ENCODE measurements at places on chromosomes 3 and 15.
A peak's percentile ranks its signal among the peaks of the same experiment; 100 is the strongest.

- no peak for DNase-seq
These were observed 788.5 kb downstream of the MCTP2 start for GRCh38 chr15:95019907-95020306.

DNA sequence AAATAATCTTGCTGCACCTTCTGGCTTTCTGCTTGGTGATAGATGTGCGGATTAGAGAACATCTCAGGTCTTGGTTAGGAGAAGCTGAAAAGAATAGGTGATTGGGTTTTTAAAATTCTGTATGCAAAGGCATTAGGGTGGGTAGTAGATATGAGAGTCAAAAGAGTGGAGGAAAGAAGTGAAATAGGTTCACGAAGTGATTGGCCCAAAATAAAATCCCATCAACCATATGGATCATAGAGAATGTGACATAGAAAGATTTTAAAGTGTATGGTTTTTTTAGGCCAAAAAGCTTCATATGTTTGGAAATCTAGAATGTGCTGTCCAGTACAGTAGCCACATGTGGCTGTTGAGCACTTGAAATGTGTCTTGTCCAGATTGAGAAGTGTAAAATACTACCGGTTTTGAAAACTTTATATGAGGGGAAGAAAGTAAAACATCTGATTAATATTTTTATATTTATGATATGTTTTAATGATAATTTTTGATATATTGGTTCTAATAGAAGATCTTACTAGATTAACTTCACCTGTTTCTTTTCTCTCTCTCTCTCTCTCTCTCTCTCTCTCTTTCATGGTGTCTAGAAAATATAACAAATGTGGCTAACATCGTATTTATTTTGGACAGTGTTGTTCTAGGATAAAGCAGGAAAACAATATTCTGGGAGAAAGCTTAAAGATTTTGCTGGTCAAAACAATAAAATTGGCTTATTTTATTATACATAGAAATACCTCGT, 2.9 kb downstream of the MBNL1 start:
- no peak for DNase-seq

DNA sequence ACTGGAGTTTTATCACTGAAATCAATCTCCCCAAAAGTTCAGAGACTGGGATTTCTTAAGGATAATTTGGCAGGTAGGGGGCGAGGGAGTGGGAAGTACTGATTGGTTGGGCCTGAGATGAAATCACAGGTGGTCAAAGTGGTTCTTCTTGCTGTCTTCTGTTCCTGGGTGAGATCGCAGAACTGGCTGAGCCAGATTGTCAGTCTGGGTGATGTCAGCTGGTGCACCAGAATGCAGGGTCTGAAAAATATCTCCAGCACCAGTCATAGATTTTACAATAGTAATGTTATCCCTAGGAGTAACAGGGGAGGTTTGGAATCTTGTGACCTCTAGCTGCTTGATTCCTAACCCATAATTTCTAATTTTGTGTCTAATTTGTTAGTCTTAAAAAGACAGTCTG, 86.7 kb upstream of the SLC25A36 start:
- DNase-seq: no peak

DNA sequence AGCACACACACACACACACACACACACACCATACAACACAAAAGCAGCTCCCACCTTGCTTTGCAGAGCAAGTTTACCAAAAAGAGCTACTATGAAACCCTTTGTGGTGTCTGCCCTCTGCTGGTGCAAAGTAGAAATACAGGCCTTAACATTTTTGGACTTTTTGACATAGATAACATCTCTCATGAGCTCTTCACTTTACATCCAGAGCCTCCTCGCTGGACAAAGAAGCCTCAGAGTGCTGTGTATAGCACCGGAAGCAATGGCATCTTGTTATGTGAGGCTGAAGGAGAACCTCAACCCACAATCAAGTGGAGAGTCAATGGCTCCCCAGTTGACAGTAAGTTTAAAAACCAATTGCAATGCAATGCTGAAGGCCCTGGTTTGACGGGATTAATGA, 157.9 kb downstream of the CHL1 start:
- DNase-seq: peak; percentile 23

DNA sequence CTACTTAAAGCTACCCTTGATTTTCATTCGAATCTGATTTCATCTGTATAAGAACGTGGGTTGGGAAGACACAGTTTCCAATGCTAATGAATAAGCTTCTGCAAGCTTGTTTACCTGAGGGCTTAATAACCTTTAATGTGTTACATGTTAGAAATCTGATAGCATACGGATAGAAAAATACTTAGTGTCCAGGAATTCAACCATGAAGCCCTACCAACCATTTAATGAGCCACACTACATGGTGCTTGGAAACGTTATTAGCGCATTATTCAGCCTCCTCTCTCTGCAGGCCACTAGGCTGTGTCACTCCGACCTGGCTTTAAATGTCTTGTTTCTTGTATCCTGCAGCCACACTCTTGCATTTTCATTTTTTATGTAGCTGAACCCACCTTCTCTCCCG, 1.6 kb downstream of the FAM81A start:
- no peak for DNase-seq

GRCh38 chr3:32438596-32439344, 47.1 kb downstream of the CMTM7 start:
- no peak for DNase-seq

DNA sequence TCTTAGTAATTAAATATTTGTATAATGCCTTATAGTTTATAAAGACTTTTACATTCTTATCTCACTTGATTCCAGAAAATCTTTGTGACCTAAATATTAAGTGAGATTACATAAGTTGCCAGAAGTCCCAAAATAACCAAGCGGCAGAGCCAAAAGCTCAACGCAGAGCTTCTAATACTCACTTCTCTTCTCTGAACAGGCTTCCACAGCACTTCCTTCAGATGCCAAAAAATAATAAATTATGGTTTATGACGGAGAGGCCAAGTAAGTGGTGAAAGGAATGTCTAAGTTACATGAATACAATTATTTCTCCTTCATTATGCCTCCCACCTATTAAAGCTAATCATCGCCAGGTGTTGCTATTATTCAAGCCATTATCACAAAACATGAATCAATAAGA, 110.3 kb downstream of the GBE1 start:
- DNase-seq: no peak

DNA sequence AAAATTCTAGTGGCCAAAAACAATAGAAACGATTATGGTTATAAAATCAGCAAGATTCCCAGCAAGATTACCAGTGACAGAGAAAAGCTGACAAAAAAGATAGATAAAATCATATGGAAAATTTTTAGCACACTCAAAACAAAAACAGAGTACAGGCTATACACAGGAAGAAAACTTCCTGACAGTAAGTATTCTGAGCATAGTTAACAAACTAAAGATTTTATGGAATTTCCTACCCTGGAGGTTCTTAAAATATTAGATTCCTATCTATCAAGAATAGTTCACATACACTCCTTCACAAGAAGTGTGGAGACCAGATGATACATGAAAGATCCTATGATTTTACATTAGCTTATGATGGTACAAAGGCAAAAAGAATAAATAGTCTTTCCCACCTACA, 50.8 kb downstream of the ZNF148 start:
- no peak for DNase-seq

DNA sequence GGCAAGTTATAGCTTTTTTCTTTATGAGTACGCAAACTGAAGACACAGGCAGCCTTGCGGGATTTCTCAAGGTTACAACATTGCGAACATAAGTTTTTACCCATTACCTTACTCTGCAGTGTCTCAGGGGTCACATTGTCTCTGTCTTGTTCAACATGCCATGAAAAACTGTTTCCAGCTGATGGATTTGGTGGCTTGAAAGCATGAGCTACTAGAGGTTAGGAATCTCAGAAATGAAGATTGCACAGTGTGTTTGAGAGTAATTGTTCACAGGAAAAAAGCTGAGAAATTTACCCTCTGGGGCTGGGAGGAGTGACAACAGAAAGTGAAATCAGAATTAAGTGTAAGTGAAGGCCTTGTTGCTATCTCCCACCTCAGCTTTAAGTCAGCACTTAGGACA, 568.6 kb downstream of the TAFA4 start:
- DNase-seq: no peak

DNA sequence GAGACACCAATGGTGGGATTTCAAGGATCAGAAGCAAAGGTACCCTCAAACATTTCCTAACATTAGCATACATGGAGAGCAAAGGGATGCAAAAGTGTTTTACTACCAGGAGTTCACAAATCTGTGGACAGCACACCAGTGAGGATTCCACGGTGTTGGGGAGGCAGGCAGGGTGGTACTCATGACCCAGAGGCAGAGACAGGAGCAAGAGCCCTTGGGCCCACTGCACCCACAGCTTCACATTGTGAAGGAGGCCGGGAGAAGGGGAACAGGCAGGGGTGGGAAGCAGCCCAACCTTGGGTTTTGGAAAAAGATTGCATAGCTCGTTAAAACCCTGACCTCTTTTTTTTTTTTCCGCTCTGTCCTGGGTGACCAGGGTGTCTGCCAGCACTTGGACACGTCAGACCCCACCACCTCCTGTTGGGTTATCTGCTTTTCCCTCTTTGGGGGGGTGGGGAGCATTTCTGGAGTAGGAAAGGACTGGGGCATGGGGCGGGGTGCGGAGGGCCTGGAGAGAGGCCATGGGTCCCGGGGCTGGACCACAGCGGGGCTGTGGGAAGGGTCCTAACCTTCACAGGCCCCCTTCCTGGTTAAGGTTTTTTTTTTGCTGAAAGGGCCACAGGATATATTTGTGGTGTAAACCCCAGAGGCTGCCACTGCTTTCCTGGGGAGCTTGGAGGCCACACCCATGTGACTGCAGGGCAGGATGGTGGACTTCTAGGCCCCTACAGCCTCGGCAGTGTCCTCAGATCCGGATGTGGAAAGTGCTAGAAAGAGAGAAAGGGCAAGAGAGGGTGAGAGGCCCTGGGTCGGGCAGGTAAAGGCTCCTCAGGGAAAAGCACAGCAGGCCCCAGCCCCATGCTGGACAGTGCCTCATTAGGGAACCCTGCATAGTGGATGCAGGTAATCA, 12.5 kb downstream of the SH2D7 start:
- DNase-seq: no peak

DNA sequence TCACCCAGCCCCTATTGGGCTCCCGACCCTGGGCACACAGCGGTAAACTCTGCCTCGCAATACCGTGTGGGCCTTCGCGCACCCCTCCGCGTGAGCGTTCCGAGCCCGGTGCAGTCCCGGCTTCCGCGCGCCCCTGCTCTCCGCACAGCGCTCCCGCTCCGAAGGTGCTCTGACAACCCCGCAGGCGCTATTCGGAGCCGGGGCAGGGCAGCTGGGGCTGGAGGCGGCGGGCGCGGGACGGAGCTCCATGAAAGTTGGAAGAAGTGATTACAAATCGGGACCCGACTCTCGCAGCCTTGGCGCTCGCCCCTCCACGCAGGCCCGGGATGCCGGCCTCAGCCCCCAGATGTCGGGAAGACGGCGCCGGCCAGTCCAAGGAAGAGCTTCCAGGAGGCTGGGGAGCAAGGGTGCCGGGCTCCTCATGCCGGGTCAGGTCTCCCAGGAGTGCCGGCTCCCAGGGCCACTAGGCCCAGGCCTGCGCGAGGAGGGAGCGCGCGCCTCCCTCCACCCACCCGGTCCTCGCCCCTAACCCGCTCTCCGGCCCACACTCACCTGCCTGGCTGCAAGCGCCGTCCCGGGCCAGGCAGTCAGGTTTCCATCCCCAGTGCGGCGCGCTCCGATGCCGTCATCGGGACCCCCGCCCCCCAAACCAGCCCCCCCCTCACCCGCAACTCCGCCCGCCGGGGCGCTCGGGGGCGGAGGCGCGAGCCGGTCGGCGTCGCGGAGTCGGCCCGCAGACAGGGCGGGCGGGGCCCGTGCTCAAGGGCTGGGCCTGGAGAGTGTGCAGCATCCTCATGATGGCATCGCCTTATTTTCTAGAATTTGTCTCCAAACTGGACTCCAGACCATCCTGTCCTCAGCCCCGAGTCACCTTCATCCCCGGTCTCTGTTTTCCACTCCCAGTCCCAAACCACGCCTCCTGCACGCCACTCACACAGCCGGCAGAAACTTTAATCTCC, at the start of gene KIF7:
Gene KIF7, minus strand, starts transcription at position 621 of the 959 bp plus-strand sequence. CDS start 2,537 bp downstream, outside the sequence.
- no peak for DNase-seq

DNA sequence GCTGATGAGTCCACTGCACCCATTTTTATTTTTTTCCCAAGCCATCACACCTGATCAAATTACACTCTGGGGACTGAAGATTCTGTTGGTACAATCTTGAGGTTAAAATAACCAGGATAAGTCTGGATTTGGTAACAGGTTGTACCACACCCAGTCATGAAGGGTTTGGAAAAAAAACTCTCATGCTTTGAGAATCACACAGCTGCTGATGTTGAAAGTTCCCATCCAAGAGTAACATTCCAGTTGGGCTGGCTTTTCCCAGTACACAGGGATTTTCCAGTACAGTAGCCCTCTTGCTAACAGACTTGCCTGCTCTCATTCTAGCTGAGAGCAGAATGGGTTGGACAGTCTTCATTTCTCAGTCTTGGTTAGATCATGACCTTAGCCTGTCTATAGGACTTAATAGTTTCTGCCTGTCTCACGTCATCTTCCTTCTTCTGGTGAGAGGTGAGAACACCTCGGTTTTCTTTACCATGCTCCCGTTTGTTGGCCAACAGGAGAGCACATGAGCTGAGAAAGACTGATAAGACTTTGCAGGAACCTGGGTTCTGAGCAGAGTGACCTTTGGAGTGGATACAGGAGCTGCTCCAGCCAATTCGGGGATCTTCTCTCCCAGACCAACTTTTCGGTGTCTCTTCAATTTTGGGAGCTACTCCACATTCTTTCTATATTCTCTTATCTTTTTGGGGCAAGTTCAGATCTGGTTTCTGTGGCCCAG, 300.1 kb upstream of the LYSMD4 start:
- no peak for DNase-seq

DNA sequence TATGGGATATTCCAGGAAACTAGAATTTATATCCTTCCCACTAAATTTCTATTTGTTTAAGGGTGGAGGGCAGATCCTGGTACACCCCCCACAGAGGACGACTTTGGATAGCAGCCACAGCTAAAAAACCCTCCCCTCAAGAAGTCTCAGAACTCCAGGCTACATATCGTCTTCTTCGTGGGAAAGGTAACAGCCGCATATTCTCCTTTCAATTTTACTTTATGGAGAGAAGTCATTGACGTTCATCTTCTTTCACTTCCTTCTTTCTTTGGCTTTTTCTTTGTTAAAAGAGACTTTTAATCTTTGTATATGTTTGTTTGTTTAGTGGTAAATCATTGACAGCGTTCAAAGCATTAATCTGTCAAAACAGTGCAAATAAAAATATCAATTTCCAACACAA, 36.3 kb downstream of the TRIP4 start:
- no peak for DNase-seq

DNA sequence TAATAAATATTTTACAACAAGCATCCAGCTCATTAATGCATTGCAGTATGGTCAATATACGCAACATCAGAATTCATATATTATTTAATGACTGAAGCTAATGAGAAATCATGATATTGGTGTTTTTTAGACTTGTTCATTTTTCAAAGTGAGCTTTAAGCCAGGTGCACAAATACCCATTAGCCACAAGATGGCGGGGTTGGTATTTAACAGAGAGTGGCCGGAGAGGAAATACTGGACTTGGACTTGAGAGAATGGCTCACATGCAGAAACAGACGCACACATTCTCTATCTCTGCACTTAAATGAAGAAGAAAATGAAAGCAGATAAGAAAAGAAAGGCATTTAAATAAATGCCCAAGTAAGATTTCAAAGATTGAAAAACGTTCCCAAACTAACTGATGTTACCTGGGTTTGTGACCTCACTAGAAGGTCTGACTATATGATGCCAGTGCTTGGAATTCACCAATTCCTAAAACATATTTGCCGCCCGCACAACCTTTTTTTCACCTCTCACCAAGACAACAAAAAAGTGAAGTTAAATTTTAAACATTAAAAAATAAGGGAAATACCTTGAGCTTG, 21.2 kb upstream of the CRBN start:
- no peak for DNase-seq

Data from NCI-H187 (cell line).